ENCODE measurements at places on chromosomes 7 and 10. TPM values are rescaled to one million over a fixed set of nuclear protein-coding genes. Genes with fewer than 3 reads are reported as not detected.

- no peak for DNase-seq
These were observed 14.1 kb upstream of the CRCP start for GRCh38 chr7:66100408-66101050.

- DNase-seq = no peak
These were observed 9.1 kb downstream of the USP6NL start for GRCh38 chr10:11602358-11602757.

DNA sequence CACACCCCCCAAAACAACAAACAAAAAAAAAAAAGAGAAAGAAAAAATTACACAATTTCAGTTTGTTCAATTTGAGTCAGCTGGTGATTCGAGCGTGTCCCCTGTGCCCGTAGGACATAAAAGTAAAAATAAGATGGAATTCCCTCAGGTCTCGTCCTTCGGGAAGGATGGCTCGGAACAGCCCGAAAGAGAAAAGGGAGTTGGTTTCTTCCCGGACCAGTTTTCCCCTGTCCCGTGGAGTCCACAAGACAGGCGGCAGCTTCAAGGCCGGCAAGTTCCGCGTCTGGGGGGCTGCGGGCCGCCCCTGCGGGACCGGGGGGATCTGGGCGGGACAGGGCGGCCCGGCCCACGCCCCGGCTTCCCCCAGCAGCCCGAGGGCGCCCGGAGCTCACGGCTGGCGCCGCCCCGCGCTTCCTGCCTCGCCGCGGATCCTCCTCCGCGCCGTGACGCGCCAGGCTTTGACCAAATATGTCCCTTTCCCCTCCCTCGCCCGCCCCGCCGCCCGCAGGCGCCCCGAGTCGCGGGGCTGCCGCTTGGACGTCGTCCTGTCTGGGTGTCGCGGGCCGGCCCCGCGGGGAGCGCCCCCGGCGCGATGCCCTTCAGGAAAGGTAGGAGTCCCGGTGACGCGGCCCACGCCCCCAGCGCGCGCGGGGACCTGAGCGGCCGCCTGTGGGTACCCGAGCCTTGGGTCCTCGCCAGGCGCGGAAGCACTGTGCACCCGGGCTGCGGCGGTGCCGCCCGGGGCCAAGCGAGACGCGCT is 55.8 kb downstream of the RBM17 start:
- peak; percentile 32 for DNase-seq

- no peak for DNase-seq
These were observed 57.9 kb downstream of the PLPP4 start for GRCh38 chr10:120514959-120515358.

DNA sequence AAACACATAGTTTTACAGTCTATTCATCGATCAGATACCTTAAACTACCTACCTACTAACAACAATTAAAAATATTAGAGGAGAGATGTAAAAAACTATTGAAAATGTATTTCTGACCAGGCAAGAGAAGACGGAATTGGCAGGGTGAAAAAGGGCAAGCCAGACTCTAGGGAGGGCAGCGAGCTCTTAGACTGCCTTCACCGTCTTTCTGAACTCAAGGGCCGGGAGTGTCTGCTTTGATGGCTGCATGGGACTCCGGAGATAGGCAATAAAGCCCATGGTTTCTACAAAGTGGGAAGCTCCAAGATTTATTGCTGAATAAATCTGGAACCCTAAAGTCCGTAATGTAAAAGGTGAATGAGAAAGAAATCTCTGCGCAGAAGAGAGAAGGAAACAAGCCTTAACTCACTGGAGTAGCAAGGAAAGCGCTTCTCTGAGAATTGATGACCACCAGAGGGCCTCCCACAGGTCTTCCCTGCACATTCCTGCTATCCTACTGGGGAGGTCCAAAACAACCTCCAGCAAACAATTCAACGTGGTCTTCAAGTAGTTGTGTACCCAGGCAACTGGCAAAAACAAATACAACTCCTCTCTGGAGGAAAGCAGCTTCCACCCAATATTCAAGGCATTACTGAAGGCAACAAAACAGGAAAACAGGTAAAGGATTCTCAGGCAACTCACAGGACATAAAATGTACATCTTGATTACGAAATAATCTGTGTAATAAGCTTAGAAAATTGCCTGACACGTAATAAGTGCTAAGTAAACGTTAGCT is 181.3 kb downstream of the SDK1 start:
- DNase-seq = peak; percentile 13

GRCh38 chr7:22565315-22565811 is 65.4 kb upstream of the STEAP1B start:
- DNase-seq = no peak

- no peak for DNase-seq
These were observed 820 bp downstream of the BBS9 start for GRCh38 chr7:33130184-33130583.

DNA sequence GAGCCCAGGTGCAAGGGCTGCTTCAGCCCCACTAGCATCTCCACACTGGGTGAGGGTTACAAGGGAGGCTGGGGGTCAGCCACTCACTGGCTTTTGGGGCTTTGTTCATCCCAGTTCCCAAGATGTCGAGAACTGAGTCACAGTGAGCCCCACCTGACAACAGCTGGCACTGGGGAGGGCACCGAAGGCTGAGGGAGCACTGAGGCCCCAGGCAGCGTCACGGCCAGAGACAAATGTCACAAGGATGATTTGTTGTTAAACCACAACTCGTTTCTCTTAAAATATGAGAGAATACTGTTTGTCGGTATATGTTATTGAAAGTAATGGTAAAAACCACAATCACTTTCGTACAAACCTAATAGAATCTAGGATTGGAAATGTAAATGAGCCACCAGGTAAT is 219.9 kb downstream of the CELF2 start:
- DNase-seq = no peak

DNA sequence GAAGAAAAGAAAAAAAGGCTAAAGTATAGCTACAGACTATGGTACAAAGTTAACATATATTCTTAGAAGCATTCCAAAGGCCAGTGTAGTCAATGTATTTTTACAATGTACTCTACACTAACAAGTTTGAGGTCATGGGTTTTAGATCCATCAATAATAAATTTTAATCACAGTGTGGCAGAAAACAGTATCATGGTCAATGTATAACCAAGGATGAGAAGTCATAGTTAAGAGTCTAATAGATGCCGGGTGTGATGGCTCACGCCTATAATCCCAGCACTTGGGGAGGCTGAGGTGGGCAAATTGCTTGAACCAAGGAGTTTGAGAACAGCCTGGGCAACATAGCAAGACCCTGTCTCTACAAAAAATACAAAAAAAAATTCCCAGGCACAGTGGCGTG is 53.1 kb downstream of the SLC16A12 start:
- DNase-seq = no peak

DNA sequence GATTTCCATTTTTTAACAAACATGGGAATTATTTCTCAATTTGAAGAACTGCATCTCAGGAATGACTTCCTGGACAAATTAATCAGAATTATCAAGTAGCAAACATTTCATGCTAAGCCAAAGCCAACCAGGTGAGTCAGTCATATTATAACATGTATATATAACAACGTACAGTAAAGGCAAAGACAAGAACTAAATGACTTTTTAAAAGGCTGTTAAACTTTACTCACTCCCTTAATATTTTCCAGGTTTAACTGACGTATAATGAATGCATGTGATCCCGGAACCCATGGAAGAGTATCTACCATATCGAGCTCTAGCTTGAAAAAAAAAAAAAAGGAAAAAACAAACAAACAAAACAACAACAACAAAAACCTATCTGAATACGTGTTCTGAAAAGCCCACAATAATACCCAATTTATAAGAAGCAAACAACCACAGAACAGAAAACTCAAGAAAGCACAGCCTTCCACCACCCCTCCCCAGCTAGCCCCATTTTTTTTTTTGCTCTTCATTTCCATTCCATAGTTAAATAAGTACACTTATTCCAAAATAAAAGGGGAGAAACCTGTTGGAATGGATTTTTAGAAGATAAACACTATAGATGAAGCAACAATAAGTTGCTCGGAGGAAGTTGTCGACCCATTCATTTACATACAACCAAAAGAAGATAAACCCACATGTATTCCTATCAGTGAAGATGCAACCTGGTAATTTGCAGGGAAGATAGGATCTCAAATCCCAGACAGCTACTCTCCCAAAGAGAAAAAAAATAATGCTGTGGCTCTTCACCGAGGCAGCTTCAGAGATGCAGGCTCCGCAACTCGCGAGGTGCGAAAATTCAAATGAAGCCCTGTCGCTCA is 537 bp downstream of the NAPEPLD start:
- no peak for DNase-seq

DNA sequence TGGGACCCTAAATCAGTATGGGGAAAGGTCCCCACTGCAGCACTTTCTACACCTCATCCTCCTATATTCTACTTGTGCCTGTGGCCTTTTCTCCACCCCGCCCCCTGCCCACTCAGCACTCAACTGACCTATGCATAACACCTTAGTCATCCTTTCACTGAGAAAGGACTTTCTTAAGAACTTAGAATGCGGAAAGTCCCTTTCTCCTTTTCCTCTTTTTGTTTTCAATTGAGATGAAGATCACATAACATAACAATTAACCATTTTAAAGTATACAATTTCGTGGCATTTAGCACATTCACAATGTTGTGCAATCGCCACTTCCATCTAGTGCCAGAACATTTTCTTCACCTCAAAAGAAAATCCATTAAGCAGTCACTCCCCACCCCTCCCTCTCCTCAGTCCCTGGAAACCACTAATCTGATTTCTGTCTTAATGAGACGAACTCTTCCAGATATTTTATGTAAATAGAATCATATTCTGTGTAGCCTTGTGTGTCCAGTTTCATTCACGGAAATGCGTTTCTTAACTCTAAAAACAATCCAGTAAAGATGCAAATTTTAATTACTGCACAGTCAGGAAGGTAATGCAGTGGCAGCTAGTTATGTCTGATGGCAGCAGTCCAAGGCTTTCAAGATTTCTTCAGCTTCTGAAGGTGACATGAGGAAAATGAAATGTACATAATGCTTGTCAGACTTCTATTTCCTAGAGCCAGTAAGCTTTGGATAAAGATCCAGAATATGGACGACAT is 41.7 kb downstream of the FAS start:
- DNase-seq = no peak

GRCh38 chr7:87420173-87420572 is 55.3 kb downstream of the ABCB4 start:
- DNase-seq = no peak

DNA sequence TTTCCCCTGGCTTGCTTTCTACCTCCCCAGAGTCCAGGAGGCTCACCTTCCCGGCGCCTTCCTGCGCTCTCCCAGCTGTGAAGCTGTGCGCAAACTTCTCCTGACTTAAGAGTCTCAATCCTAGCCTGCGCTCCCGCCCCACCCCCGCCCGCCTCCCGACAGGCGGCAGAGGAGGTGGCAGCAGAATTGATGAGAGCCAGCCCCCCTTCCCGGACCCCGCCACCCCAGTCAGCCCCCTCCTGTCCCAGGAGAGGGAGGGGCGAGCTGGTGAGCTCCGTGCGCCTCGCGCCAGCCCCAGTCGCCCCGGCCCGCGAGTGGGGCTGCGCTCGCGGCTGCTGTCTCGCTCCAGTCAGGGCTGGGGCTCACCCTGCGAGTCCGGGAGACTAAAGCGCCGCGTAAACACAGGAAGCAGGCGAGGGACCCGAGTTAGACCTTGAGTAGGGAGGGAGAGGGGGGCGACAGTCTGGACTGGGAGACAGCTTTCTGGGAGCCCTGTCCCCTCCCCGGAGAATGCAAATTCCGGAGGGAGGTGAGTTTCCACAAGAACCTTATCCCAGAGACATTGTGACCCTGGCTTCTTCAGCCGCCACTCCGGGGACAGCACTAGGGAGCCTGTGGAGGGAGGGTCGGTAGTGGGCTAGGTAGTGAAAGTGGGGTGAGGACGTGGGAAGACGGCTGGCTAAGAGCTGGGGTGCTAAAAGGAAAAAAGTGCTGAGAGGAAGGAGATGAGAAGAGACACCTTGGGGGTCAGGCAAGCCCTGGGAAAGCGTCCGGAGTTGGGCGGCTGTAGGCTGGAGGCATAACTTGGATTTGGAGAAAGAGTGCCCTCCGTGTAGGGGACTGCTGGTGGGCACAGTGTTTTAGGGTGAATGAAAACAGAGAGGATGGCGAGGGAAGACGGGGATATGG is at the start of gene CALCR:
Gene CALCR (minus strand): TSS at position 79 of the 909 bp plus-strand sequence. CDS start 87,743 bp downstream, outside the sequence.
- peak; percentile 29 for DNase-seq

DNA sequence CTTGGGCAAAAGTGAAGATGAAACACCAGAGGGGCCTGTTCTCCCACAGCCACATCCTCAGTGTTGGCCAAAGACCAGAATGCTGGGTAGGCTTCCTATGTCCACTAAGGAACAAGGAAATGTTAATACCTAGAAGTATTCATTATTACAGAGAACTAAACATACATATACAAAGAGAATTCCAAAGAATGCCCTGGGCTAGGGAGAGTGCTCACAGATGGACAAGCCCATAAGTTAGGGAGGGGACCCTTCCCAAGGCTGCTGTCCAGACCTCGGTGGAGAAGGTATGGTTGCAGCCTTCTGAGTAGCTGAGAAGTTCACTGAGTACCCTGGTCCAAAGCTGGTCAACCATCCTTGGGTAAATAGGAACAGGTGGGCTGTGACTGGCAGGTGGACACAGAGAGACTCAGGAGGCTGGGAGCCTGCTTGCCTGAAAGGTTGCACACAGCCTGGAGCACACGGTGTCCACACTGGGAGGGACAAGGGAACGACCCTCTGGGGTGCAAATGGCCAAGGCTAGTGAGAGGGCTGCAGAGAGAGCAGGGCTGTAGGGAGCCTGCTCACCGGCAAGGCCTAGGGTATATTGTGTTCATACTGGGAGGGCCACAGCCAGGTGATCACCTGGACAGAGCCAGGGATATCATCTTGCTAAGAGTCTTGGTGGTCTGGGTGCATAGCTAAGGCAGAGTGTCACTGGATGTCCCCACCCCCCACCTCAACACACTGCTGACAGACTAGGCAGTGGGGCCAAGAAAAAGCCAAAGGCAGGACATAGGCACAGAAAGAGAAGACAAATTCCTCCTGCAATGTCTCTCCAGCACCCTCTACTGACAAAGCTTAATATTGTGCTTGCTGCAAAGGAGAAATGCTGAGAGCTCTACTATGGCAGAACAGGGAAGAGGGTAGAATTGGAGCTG is 40.3 kb downstream of the CPVL start:
- DNase-seq = peak; percentile 62

GRCh38 chr10:3986493-3987142 is 201.6 kb upstream of the KLF6 start:
- DNase-seq = no peak

GRCh38 chr7:84058311-84059076 is 136.1 kb downstream of the SEMA3A start:
- no peak for DNase-seq

DNA sequence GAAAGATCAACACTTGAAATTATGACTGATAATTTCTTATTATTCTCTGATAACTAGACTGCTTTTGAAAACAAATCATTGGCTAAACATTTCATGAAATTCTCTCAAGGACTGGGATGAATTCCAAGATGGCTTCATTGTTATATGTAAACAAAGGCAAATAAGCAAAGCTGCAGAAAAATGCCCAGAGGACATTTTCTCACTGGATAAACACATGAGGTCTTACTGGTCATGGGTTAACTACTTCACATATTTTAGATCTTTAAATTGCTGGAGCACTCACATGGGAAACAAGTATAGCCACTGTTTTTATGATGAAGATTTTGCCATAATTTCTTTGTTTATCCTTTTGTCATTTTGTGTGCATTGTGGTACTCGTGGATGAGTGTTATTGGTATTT is 239.1 kb downstream of the PHF14 start:
- DNase-seq = no peak

Gene LRIT1
- total RNA-seq = not detected

Gene OR2A5
- under 0.01 TPM for total RNA-seq

Gene COMMD3
- total RNA-seq = 54.7 TPM

Gene NUTM2B
- total RNA-seq = 1.4 TPM

Gene H2BK1
- not detected for total RNA-seq

Gene SLC26A5
- 0.44 TPM for total RNA-seq

Gene NUTM2E
- 0.88 TPM for total RNA-seq

Gene MMD2
- 10.1 TPM for total RNA-seq

Gene KLF14
- total RNA-seq = not detected

Gene CNTNAP2
- total RNA-seq = 41.3 TPM

Gene ALKBH4
- total RNA-seq = 17.4 TPM

All from spinal cord (tissue), 10 donors.